H9 (cell line): ENCODE measurements at places on chromosomes 5 and 9. TPM values are rescaled to one million over a fixed set of nuclear protein-coding genes. Genes with fewer than 3 reads are reported as not detected.

GMCL2 gene
- total RNA-seq = not detected in 2 replicates

LTC4S gene
- total RNA-seq = 3.7 and 4.5 TPM in 2 replicates

LCN1 gene
- total RNA-seq = not detected in 2 replicates

CCDC107 gene
- 11.3 and 12.0 TPM in 2 replicates for total RNA-seq

IL5 gene
- total RNA-seq = not detected in 2 replicates

ECSCR gene
- total RNA-seq = 1.6 and 1.9 TPM in 2 replicates

PPP6C gene
- total RNA-seq = 48.0 and 53.3 TPM in 2 replicates

PCDHGA9 gene
- 0.83 and 1.3 TPM in 2 replicates for total RNA-seq

OR1Q1 gene
- total RNA-seq = not detected in 2 replicates

SHROOM1 gene
- 5.8 and 7.0 TPM in 2 replicates for total RNA-seq

FTMT gene
- not detected in 2 replicates for total RNA-seq

GRCh38 chr9:2241461-2241835 is 226.3 kb downstream of the SMARCA2 start:
- peak overlapping the region; percentile 73 for H3K4me3 ChIP-seq
- H3K36me3 ChIP-seq = peaks cover 9% of the 10 kb centered on the region
- DNase-seq = peak; percentile 92
- H3K4me1 ChIP-seq = peaks cover 4% of the 10 kb centered on the region
- peak overlapping the region; percentile 77 for H3K27ac ChIP-seq

- H3K36me3 ChIP-seq = no peaks in the 10 kb centered on the region
- no peak overlapping the region for H3K4me3 ChIP-seq
- no peak for DNase-seq
- H3K27me3 ChIP-seq = no peaks in the 10 kb centered on the region
These were observed 40.8 kb downstream of the NAIF1 start for GRCh38 chr9:128026255-128026772.

DNA sequence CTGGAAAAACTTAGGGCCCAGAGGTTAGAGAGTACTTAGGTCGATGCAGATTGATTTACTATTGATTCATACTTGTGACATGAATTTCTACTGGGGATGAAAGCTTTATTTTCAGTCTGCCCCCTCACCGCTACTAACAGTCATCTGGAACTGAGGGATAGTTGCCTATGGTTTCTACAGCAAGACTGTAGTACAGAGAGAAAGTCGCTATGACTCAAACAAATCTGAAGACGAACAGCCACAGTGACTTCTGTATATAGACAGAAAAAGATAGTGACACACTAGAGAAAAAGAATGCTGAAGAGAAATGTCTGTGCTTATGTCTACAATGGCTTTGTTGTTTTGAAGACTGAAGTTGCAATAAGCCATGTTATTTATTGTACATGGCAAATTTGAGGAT is 17.3 kb downstream of the OR13D1 start:
- H3K36me3 ChIP-seq = no peaks in the 10 kb centered on the region
- no peaks in the 10 kb centered on the region for H3K27me3 ChIP-seq
- no peaks in the 10 kb centered on the region for H3K4me1 ChIP-seq
- no peak overlapping the region for H3K27ac ChIP-seq

DNA sequence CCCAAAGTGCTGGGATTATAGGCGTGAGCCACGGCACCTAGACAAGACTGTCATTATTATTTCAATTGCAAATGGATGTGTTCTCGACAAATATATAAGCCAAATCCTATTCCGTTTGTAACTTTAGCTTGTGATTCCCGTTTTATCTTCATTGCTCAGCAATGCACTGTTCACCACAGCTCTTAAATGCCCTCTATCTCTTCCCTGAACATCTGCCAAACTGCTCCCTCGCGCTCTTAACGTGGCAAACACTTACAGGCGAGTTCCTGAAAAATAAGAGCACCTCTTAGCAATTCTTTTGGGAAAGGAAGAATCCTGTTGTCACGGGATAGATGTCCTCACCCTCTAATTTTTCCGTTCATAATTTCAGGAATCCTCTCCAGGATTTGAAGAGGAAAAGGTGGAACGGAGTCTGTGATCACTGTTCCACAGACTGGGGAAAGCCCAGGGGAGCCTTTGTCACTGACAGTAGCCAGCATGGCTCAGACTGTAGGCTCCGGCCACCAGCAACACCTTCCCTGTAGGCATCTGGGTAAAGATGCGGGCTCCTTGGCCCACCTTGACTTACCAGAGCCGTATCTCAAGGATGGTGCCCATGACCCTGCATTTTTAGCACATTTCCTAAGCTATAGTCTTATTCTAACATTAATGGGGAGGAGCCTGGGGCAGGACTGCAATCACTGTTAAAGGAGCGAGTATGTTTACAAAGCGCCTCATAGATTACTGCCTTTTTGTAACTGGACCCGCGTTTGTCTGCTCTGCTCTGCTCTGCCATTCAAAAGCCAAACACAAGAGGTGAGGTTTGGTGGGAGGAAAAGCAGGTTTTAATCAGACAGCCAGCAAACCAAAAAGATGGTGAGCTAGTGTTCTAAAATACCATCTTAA is 20.2 kb upstream of the GNPDA1 start:
- H3K27ac ChIP-seq = no peak overlapping the region
- no peaks in the 10 kb centered on the region for H3K36me3 ChIP-seq
- no peak overlapping the region for H3K4me3 ChIP-seq
- H3K27me3 ChIP-seq = no peaks in the 10 kb centered on the region
- H3K4me1 ChIP-seq = no peaks in the 10 kb centered on the region

DNA sequence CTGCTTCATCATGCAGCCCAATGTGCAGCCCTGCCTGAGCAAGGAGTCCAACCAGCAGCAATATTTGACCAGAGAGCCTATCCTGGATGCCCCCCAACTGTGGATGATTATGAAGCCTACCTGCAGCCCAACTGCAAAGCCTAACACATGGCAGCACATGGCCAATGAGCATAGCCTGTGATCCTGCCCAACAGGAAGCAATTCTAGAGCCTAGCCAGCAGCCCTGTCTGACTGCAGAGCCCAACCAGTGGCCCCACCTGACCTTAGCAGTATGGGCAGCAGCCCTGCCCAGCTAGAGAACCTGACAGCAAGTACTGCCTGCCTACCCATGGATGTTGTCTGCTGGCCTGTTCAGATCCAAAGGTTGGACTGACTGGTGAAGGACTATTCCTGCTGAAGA is 97.3 kb upstream of the SH3GL2 start:
- no peak overlapping the region for H3K4me3 ChIP-seq
- no peak overlapping the region for H3K27ac ChIP-seq
- H3K36me3 ChIP-seq = no peaks in the 10 kb centered on the region
- no peaks in the 10 kb centered on the region; the same call in 1 of the 2 replicates for H3K4me1 ChIP-seq

- DNase-seq = no peak
- no peaks in the 10 kb centered on the region for H3K4me1 ChIP-seq
- no peak overlapping the region for H3K27ac ChIP-seq
- H3K4me3 ChIP-seq = no peak overlapping the region
These were observed 186.3 kb downstream of the SGCD start for GRCh38 chr5:156513123-156513815.

DNA sequence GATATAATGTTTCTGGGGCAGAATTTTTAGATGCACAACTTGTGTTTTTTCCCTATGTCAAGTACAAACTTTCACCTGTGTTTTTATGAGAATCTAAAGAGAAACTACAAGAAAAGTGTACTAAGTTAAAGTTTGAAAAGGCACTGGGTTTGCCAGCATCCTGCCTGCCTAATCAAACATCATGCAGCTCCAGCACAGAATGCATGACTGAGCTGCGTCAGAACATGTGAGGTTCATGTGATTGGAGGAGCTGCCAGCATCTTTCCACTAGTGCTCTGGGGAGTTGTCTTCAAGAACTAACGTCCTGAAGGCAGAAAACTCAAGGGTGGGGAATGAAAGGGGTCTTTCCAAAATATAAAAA is 46.1 kb upstream of the RIC1 start:
- DNase-seq = no peak
- H3K36me3 ChIP-seq = peaks cover 2% of the 10 kb centered on the region; the same call in 1 of the 3 replicates
- no peaks in the 10 kb centered on the region for H3K4me1 ChIP-seq
- H3K27ac ChIP-seq = no peak overlapping the region
- H3K27me3 ChIP-seq = no peaks in the 10 kb centered on the region

- H3K4me1 ChIP-seq = no peaks in the 10 kb centered on the region; the same call in 1 of the 2 replicates
- no peaks in the 10 kb centered on the region for H3K27me3 ChIP-seq
- no peak overlapping the region for H3K27ac ChIP-seq
- DNase-seq = no peak
- H3K4me3 ChIP-seq = no peak overlapping the region; the same call in 2 of the 3 replicates
These were observed 82.2 kb upstream of the IL12B start for GRCh38 chr5:159412284-159413046.

- no peak overlapping the region for H3K4me3 ChIP-seq
- no peak overlapping the region for H3K27ac ChIP-seq
- H3K4me1 ChIP-seq = no peaks in the 10 kb centered on the region
- DNase-seq = no peak
These were observed 523.3 kb downstream of the LRRC70 start for GRCh38 chr5:63101870-63102269.

DNA sequence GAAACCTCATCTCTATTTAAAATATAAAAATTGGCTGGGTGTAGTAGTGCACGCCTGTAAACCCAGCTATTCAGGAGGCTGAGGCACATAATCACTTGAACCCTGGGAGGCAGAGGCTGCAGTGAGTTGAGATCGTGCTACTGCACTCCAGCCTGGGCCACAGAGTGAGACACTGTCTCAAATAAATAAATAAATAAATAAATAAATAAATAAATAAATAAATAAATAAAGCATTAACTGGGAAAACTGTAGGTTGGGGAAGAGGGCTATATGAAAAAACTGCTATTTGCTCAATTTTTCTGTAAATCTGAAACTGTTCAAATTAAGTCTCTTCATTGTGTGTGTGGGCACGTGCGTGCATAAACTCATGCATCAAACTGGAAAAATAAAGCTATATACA is 59.9 kb upstream of the RAPGEF6 start:
- no peaks in the 10 kb centered on the region for H3K27me3 ChIP-seq
- no peak overlapping the region for H3K4me3 ChIP-seq
- peaks cover 4% of the 10 kb centered on the region; the same call in 2 of the 3 replicates for H3K36me3 ChIP-seq

- peaks cover 5% of the 10 kb centered on the region; the same call in 1 of the 3 replicates for H3K36me3 ChIP-seq
- DNase-seq = no peak
- peaks cover 3% of the 10 kb centered on the region; the same call in 1 of the 2 replicates for H3K4me1 ChIP-seq
- no peak overlapping the region for H3K27ac ChIP-seq
- H3K27me3 ChIP-seq = no peaks in the 10 kb centered on the region
- H3K4me3 ChIP-seq = no peak overlapping the region
These were observed 30.5 kb upstream of the EEIG1 start for GRCh38 chr9:128011071-128011817.

- peak overlapping the region; percentile 38; the same call in 1 of the 3 replicates for H3K4me3 ChIP-seq
- no peak for DNase-seq
- H3K36me3 ChIP-seq = no peaks in the 10 kb centered on the region
- no peaks in the 10 kb centered on the region; the same call in 1 of the 2 replicates for H3K27me3 ChIP-seq
- H3K27ac ChIP-seq = peak overlapping the region; percentile 49
These were observed 170.6 kb upstream of the RFX3 start for GRCh38 chr9:3696368-3696767.

DNA sequence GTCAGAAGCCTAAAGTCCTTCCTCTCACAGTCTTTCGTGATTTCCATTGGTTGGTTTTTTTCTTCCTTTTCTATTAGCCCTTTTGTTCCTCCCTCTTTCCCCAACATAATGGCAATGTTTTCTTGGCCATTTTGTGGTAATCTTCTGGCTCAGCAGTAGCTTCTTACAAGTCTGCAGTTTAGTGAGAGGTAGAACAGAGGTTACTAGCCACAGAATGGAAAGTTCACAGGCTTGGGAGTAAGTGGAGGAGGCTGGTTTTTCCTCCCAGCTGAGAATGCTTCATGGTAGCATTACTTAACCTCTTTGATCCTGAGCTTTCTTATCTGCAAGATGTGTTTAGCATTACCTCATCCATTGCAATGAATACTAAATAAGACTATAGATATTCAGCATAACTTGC is 346.9 kb downstream of the NFIB start:
- H3K36me3 ChIP-seq = no peaks in the 10 kb centered on the region
- no peak for DNase-seq
- no peak overlapping the region for H3K4me3 ChIP-seq
- no peak overlapping the region for H3K27ac ChIP-seq
